ENCODE measurements at places on chromosomes 3 and 15.

GRCh38 chr3:111080413-111080812 lies 8.8 kb downstream of the NECTIN3 start:
- DNase-seq: no peak

DNA sequence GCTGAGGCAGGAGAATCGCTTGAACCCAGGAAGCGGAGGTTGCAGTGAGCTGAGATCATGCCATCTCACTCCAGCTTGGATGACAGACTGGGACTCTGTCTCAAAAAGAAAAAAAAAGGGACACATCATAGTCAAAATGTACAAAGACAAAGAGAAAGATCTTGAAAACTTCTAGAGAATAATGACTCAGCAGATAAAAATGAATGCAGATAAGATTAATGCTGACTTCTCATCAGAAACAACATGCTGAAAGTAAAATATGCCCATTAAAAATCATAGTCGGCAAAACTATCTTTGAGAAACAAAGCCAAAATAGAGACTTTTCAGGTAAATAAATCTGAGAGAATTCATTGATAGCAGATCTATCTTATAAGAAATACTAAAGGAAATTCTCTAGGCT lies 271.1 kb upstream of the GPR149 start:
- DNase-seq: no peak

DNA sequence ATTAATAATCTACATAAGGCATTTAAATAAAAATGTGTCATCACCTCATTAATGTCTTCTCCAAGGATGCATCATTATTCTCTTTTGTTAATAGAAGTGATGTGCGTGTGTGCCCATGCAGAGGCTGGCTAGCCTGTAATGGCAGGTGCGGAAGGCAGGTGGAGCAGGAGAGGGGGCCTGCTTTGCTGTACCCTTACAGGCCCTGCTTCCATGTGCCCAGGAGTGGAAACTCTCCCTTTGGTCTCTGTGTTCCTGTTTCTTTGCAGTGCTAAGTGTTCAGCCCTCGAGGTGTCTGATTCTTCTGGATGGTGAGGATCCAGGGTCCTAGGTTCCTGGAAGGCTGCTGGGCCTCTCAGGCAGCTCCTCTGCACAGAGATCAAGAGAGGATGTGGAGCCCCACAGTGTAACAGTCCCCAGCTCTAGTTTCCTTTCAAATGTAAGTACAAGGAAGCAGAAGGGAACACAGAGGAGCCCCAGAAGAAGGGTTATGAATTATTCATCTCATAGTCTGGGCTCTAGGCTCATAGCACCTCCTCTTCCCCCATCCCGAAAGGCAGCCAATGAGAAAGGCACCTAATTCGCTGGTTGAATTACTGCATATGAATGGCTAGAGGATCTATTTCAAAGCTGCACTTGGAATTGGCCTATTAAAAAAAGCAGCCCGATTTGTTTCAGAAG lies 39.2 kb upstream of the AGBL1 start:
- no peak for DNase-seq

DNA sequence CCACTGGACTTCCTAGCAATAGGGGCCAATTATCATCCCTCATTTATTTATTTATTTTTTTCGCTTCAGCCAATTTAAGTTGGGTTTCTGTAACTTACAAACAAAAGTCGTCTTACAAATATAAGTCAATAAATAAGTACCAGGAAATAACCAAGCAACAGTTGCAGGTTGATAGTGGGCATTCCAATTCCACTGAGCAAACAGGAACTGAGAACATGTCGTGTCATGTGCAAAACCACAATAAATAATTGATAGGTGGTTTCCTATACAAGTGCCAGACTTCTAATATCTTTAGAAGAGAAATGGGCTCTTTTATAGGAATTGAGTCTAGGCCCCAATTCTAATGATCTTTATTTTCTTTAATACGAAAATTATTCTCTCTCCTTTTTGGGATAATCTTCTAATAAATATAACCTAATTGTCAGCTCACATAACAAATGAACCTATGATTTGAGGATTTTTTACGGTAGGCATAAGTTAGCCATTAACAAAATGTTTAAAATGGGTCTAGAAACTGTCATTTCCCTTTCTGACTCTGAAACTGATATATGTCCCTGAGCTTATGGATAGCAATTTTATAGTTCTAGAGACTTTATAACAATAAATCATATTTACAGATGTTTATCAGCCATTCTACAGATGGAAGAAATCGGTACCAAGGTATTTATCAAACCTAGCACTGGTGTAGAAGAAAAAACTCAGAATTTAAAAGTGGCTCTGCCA lies 571.8 kb downstream of the FOXP1 start:
- no peak for DNase-seq

DNA sequence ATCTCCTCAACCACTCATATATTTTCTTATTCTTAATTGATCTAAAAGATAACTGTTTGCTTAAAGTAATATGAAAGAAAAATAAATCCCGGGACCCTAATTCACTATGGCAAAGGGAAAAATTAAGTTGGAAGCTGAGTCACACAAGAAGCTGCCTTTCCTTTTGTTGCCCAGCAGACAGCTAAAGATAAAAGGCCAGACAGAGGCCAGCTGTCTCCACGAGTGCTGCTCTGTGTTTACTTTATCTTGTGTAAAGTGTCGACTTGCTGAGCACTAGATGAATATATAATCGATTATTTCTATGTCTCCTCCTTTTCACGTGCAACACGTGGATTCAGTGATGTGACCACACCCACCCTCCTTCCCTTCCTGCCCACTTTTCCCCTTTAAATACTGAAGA lies 52.8 kb upstream of the NSMCE3 start:
- DNase-seq: no peak

DNA sequence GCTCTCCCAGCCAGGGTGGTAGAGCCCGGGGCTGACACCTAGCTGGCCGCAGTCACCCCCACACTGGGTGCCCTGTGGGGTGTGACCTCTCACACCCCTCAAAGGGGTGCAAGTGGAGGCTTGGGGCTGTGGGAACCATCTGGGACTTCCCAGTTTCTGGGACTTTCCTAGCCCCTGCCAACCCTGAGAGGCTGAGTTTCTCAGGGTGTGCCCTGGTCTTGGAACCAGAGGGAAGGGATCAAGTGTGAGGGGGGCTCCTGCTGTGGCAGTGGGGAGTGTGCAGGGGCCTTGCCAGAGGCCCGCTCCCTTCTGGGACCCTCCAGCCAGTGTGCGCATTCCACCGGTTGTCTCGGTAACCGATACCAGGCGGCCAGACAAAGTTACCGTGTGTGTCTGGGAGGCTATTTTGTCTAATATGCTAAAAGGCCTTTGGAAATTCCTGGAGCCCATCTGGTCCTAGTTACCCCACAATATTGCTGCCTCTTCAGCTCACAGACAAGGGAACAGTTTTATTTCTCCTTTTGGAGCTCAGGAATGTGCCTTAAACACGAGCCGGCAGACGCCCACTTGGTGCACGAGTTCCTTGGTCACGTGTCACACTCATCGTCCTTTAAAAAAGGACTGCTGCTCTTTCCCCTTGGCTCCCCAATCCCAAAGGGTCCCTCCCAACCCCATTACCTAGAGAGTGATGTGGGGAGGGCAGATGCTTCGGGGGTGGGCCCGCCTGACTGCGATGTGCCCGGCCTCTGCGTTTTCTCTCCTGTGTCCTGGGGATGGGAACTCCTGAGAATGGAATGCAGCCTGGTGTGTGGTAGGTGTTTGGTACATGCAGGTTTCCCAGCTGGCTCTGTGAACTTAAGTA lies 33.2 kb downstream of the HDAC11 start:
- DNase-seq: no peak

DNA sequence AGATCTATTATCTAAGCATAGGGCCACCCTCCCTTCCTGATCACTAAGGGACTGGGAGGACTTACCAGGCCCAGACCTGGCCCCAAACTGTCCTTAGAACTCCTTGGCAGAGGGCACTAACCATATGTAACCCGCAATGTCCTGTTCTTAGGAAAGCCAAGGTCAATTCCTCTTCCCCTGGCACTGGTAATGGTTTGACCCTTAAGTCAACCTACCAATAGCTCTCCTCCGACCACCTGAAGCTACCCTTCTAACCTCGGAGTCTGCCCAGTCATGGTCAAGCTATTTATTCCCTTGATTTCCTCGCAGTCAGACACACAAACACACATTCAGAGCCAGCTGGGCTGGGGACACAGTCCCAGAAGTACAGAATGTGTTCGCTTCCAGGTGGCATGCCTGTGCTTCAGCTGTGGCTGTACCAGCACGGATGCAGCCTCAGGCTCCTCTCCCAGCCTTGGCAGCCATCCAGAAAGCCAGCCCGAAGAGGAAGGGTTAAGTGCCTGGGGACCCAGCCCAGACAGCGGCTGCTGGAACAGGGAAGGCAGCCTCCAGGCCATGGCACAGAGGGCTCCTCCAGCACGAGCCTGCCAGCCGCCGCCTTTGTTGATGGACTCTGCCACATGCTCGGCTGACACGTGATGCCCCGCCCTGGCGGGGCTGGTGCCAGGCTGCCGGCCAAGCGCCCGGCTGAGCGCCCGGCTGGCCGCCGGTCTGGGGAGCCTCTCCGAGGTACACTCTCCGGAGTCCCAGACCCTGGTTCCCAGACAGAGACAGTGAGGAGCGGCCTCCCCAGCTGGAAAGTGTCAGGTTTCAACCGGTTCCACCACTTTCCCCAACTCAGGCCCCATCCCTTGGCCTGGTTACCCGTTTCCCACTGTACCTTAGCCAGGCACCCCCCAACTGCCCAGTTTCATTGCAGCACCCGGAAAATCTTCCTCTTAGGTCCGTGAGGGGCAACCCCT lies 5.5 kb downstream of the BMF start:
- no peak for DNase-seq

DNA sequence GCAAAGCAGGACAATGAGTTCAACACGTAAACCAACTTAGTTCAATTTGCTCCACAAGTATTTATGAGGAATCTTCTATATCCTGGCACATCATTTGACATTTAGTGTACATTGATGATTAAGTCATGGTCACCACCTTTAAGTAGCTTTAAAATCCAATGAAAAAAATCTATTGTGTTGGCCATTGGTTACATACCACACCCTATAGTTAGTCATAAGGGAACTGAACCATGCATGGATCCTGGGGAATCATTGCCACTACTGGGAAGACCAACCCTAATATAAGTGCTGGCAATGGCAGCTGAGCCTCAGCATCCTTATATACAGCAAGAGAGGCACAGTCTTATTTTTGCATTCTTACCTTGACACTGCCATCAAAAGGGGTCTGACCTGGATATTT lies 502.5 kb downstream of the MECOM start:
- no peak for DNase-seq

GRCh38 chr15:98868564-98868963 lies 139.0 kb downstream of the PGPEP1L start:
- no peak for DNase-seq

DNA sequence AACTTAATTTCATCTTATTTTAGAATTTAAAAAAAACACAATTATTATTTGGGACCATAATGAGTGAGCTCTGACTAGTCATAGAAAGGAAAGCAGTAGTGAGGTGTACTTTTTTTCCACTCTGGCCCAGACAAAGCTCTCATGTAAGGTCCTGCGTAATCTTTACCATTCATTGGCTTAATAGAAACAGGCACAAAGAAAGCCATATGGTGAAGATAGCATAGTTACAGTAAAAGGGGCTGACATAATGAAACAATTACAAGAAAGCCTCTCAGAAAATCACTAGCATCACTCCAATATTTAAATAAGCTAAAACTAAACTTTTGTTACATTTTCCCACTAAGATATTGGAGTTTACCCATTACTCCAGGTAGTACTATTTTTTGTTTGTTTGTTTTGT lies 384.6 kb upstream of the ALCAM start:
- DNase-seq: no peak

GRCh38 chr15:30953731-30954378 lies 37.6 kb downstream of the MTMR10 start:
- peak; percentile 91 for DNase-seq

- DNase-seq: no peak
These were observed 876 bp downstream of the PLSCR1 start for GRCh38 chr3:146543461-146544001.

DNA sequence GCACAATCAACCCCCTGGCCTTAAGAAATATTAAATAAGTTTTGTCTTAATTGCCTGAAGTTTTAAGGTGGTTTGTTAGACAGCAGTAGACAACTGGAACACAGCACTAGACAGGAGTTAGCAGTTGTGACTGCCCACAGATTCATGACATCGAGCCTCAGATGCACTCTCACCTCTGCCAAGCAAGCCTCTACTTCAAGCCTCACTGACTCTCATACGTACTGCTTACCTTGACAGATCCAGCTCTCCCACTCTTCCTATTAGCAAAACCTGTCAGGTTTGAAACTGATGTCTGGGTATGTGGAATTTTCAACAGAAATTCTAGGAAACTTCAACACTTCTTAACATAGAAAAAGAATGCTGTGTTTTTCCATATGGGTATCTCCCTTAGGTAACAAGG lies 382.9 kb upstream of the DPH6 start:
- DNase-seq: no peak

Data from non-pigmented ciliary epithelial cell (primary cell).